T-helper 22 cell (primary cell): ENCODE measurements at places on chromosomes 16 and 17.
A peak's percentile ranks its signal among the peaks of the same experiment; 100 is the strongest.

DNA sequence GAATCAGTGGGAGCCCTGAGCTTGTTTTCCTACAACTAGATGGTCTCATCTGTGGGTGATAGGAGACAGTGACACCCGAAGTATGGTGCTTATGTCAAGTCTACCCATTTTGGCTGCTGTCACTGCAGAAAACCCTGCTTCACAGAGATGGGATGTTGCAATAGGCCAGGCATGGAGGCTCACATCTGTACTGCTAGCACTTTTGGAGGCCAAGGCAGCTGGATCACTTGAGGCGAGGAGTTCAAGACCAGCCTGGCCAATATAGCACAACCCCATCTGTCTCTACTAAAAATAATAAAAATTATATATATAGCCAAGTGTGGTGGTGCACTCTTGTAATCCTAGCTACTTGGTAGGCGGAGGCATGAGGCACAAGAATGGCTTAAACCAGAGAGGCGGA lies 2.3 kb upstream of the HERPUD1 start:
- DNase-seq, result no peak

GRCh38 chr17:48893646-48894508 lies 1.3 kb downstream of the ATP5MC1 start:
- DNase-seq, result no peak

DNA sequence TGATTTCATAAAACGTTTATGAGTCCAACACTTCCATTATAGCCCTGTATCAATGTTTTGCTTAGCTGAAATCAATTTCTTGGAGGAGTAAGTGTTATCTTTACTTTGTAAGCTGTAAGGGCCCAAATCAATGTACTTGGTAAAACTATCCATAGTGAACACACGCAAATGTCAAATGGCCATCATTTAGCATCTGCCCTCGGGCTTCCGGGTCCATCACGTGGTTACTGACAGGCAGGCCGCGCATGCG lies 687 bp upstream of the NARF start:
- DNase-seq, result no peak

DNA sequence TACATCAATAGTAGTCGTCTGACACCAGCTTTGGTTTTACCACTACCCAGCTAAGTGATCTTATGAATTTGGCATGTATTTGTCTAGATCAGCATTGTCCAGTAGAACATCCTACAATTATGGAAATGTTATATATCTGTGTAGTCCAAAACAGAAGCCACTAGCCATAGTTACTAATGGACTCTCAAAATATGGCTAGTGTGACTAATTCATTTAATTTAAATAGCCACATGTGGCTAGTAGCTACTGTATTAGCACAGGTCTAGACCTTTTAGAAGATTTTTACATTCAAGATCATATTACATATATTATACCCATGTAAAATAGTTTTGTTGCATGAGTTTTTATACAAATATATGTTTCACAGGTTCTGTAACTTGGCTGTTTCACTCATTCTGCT lies 27.0 kb upstream of the NFAT5 start:
- no peak for DNase-seq

DNA sequence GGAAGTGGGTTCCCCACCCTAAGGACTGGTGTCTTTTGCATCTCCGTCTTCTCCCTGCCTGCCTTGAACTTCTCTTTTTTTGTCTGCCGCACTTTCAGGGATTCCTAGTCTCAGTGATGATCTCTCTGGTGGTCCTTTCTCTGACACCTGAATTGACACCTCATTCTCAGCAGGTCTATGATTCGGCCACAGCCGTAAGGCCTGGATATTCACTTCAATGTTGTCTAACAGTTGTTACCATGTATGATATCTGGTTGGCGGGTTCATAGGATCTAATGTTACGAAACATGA lies 25.1 kb upstream of the SLC47A1 start:
- no peak for DNase-seq

GRCh38 chr16:29912087-29912486 lies 11.8 kb downstream of the ASPHD1 start:
- DNase-seq, result no peak

- no peak for DNase-seq
Measured at GRCh38 chr17:61209525-61209924, 190.1 kb upstream of the TBX2 start.

DNA sequence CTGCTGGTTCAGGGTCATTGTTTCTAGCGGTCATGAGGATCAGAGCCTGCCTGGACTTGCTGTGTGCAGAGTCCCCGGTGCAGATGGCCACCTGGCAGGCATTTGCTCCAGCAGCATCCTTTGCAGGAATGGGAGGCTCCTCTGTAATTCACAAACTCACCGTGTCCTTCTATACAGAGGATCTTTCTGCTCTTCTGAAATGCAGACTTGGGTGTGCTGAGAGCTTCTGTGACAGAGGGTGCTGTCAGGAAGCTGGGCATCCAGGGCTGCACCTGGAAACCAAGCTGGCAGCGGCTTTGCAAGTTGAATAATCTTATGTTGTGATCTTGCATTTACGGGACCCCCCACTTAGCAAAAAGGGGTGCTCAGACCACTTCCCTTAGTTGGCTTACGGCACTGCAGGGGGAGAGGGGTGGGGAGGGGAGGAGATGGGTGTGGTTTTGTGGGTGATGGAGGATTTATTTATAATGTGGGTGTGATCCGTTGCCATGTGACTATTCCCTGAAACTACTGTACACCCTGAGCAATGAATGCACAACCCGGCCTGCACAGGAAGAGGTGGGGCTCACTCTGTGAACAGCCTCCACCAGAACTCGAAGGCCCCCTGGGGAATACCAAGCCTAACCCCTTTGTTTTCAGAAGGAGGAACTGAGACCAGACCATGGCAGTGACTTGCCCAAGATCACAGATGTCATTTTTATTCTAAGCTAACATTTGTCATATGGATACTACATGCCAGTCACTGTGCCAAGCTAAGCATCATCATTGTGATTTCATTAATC lies 178.3 kb downstream of the PRKCB start:
- DNase-seq, result peak; percentile 40
